Epithelial cell of esophagus (primary cell): ENCODE measurements at places on chromosomes 4 and X.

GRCh38 chrX:63349307-63349706 lies 1.8 kb downstream of the SPIN4 start:
- DNase-seq = no peak

- peak; percentile 39 for DNase-seq
Observed at GRCh38 chr4:104393655-104394324, 100.9 kb downstream of the CXXC4 start.

- peak; percentile 45 for DNase-seq
Observed at GRCh38 chrX:46642145-46642544, 68.6 kb downstream of the CHST7 start.

DNA sequence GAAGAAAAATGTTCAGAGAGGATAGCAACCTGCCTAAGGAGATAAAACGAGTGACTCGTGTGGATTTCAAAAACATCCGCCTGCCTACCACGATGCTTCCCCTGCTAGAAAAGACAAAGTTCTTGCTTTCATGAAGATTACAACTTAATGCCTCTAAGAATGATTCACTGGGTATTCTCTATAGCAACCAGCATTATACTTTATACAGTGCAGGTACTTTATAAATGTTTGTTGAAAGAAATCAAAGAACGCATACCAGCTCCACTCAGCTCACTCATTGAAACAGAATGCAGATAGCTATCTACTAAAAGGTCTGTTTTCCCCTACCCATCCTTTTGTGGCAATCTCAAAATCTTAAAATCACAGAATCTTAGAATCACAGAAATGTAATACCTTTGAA lies 33.7 kb downstream of the GASK1B start:
- no peak for DNase-seq

- peak; percentile 77 for DNase-seq
Observed at GRCh38 chr4:123479944-123480343, 83.3 kb downstream of the SPRY1 start.

DNA sequence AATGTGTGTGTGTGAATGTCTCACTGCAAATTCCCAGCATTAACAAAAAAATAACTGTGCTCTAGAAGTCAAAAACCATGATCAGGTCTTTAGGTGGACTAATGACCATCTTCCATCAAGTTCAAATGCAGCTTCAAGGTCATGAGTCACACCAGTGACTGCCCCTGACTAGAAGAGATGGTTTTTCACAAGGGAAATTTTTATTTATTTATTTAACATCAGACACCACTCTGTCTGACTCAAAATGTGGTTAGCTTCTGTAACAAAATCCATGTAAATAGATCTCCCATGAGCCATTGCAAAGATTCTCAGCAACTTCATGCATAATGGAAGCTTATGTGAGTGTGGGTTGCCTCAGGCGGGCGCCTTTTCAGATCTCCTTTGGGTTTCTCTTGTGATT lies 219.2 kb downstream of the KIT start:
- DNase-seq = no peak

DNA sequence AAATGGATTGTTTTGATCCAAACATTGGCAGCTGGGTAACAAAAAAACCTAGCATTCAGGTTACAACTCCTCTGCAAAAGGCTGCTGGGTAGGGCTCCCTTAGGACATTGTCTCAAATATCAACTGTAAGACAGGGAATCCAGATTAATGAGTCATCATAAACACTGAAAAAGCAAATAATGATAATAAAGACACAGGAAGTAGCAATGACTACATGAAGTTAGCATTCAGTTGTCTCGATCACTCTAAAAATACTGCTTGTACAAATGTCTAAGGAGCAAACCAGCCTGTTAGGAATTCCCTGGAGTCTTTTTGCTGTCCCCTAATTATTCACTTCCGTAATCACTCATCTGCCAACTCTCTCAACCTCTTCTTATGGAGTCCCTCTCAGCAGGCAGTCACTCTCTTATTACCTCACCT lies 259.2 kb downstream of the GPC3 start:
- DNase-seq = peak; percentile 85

DNA sequence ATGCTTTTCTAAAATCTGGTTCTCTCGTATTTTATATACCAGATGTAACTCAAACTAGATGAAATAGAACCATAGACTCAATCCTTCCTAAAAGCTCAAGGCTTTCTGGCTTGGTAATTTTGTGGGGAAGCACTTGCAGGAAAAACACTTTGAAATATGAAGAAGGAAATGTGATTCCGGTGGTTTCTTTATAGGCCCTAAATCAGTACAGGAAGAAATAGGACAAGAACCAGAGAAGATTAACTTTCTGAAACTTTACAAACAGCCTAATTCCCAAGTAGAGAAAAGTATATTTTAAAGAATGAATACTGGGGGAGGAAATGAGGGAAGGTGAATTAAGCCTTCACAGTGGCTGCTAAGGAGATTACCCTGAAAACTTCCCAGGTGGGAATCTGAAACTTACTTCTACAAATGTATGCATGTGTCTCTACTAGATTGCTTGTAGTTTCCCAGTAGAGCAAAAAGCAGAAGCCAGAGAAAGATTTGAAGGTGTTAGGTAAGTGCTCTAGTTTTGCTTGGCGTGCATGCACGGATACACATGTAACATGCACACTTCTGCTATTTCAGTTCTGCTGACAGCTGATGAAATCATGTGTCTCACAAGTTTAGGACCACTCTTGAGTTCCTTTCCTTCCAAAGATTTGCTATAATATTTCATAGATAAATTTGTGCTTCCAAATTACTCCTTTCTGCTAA lies 92.1 kb downstream of the AFF1 start:
- DNase-seq = no peak

DNA sequence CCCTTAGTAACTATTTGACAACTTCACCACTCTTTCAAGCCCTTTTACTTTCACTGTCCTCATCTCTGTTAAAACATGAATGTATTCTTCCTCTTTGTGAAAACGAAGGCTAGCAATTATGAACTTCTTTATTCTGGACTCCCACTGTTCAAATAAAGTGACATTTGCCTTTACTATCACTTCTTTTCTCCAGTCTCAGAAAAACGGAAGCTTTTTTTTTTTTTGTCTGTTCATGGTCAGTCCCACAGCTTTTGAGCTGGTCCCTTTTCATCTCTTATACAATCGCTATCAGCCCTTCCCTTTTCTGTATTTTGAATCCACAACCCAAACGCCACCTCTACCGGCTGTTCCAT lies 327.7 kb downstream of the DKK2 start:
- DNase-seq = no peak

- DNase-seq = no peak
Observed at GRCh38 chr4:127528302-127528701, 104.5 kb upstream of the INTU start.

DNA sequence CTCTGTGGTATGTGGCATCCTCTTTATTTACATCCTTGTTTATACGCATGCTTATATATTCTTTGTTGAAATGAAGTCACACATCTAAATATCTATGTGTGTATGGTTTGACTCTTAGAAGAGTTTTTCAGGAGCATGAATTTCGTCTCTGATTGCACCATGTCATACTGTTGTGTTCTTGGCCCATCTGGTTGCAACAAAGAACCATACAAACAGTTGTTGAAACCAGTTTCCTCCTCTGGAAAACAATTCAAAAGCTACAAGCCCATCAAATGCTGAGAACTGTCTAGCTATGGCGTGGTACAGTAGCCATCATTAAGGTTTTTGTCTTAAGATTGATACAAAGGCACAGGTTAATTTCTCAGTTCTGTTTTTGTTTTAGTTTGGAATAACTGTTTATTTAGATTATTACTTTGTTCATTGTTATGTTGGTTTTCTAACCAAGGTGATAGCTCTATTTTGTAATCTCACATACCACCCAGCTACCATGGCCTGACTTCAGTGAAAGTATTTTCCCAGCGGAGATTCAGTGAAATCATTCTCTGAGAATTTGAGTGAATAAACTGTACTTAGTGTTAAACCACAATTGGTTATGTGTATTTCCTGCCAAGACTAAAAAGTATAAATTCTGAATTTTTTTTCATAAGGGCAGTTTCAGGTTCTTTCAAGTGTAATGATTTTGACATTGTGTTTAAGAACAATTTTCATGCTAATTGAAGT lies 91.0 kb downstream of the ARHGAP24 start:
- no peak for DNase-seq

DNA sequence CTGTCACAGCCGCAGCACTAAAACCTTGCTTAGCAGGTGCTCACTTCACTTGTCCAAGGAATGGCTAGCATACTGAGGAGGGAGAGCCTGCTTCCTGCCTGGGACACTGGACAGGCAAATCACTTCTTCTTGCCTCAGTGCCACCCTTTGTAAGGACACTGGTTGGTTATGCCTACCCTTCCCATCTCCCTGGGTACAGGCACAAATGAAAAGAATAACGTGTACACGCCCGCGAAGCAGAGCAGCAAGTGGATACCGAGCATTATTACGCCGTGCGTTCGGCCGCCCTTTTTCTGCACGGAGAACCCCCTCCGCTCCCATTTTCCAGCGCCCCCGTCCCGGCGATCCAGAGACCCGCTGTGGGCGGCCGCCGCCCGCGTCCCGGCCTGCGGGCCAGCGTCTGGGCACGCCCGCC lies 338 bp upstream of the KLHL2 start:
- peak; percentile 49 for DNase-seq

DNA sequence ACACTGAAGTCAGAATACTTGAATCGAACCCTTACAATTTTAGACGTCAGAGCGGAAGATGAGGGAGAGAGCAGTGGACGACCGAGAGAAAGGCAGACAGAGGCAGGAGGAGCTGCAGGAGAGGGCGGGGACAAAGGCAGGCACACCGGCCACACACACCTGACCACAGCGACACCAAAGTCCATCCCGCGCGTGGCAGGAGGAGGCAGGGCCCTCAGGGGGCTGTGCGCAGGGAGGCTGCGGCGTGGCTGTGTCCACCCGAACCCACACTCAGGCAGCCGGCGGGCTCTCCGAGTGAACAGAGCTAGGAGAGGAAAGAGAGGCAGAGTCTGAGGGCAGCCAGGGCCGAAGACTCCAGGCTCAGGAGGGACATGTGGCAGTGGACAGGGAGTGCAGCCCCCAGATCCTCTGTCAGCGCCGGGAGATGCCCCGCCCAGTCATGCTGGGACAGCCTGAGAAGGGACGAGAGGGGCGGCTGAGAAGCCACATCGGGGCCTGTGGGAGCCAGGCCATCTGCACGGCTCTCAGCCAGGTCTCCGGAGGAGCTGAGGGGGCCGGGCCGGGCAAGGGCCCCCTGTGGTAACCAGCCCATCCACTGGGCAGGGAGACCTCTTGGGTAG lies 20.1 kb downstream of the GAK start:
- no peak for DNase-seq

DNA sequence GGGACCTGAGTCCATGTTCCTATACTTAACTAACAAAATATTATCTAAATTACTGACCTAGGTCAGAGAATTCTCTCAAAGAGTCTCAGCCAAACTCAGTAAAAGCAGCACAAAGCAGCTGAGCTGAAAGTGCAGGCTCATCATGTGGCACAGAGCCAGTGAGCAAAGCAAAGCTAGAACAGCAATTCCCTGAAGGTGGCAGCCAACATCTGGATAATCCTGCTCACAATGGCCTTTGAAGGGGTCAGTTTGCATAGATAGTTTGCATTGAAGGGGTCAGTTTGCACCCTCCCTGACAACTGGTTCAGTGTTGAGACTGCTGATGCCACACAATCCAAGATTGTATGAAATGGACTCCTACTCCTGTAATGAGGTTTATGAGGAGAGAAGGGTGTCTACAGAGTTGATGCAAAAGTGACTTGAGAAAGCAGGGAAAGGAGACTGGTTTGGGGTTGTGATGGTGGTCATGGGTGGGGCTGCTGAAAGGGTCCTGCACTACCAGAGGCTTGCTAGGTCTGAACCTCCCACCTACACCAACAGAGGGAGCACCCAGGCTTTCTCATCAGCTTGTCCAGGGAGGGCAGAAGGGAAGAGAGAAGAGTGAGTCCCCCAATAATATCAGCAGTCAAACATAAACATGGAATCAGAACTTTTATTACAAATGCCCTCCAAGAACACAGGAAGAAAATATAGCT lies 39.7 kb downstream of the TRIM61 start:
- peak; percentile 34 for DNase-seq

DNA sequence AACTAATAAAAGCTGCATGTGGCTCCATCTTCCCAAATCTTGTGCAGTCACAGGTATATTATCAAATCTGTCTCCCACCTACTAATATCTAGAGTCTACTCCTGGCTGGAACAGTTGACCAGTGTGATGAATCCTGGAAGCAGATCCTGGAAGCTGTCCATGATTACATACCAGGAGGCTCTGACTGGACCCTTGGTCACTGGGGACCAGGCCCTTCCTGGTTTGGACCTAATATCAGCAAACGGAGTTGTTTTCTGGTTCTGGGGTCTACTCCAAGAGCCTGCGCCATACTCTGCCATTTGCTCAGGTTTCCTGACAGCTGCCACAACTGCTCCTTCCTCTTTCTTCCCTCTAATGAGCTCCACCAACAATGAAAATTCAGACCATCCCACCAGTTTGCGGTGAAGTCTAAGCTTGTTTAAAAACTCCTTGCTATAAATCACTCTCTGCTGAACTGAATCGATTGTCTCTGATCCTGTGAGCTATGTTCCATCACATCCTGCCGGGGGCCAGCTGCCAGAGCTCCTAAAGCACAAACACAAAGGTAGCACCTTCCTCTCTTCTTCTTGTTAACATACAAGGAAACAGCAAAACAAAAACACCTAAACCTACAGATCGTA lies 114.2 kb downstream of the PALLD start:
- no peak for DNase-seq

GRCh38 chrX:135974279-135974856 lies 580 bp upstream of the MMGT1 start:
- DNase-seq = peak; percentile 57

- DNase-seq = no peak
Observed at GRCh38 chr4:22739968-22740367, 47.2 kb downstream of the GBA3 start.

DNA sequence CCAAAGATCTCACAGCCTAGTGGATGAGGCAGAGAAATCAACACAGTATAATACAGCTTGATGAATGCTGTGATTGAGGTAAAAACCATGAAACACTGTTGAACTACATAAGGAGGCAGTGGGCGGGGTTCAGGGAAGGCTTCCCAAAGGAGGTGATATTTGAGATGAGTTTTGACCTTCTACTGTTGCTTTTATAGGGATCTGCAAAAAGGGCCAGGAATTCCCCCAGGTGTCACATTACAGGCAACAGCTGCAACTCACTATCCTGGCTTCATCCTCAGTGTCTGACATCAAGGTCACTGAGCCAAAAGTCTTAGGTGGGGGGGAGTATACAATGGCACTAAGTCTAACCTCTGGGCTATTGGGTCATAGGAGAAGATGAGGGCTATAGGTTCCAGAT lies 185.7 kb upstream of the NRK start:
- DNase-seq = no peak

DNA sequence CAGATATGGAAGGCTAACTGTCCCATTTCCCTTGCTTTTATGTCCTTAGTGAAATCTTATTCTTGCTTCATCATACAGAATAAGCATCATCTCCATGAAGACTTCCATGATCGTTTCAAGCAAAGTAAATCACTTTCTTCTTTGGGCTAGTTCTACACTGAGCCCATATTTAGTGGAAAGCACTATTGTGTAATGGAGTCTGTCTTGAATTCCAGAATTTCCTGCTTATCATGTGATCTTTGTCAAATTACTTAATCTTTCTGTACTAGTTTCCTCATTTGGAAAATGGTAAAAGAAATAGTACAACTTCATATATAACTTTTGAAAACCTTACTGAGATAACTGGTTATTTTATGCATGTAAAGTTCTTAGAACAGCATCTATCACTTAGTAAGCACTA lies 7.6 kb downstream of the ANAPC10 start:
- DNase-seq = peak; percentile 32

GRCh38 chrX:30735839-30736238 lies 82.6 kb downstream of the GK start:
- peak; percentile 62 for DNase-seq
